GM12878 (cell line): ENCODE measurements at places on chromosomes 5 and 9. TPM values are rescaled to one million over a fixed set of nuclear protein-coding genes. Genes with fewer than 3 reads are reported as not detected.

DNA sequence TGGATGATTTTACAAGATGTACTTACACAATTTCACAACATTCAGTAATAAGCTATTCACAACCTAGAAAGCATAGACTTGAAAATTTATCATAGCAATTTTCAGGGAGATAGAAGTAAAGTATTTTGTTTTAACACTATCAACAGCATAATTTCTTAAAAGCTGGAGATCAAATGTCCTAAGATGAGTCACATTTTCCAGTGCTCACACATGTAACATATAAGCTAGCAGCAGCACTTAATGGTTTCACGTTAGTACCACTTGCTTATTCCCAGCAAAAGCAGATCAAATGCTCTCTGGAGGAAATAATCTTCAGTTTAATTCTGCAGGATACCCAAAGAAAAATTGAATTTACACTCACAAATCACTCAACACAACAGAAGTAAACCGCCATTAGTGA, 6.5 kb downstream of the OR13C8 start:
- DNase-seq = no peak

DNA sequence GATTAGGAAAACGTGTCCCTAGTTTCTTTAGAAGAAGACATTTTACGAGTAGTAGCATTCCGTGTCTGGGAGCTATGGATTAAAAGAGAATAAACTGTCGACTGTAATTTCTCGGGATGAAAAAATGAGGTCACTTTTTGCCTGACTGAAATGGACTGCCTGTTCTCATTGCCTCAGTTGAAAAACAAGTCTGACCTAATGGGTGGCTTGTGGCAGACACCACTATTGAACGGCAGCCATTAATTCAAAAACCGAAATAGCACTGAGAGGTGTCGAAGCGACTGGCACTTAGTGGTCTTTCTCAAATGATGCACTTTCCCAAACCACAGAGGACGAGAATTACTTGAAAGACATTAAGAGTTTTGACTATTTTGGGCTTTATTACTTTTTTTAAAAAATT, 35.4 kb downstream of the OSTF1 start:
- no peak for DNase-seq

GRCh38 chr9:16527573-16527972, 342.9 kb downstream of the BNC2 start:
- no peak for DNase-seq

DNA sequence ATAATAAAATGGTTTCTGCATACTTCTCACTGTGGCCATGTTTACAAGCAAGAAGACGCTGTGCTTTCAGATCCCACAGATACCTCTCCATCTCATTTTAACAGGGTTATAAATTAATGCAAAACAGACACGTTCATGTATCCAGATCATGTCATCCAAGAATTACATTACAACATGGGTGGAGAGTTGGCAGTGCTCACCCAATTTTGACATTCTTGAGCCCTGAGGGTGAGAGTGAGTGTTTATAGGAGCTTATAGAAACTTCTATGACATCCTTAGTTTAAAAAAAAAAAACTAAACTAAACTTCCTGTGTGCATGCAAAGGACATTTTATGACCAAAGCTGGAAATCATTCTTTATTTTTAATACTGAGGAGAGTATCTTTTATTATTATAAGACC, 9.1 kb downstream of the PRKACG start:
- DNase-seq = no peak

GRCh38 chr9:13278368-13279246, 885 bp downstream of the MPDZ start:
- no peak for DNase-seq

- no peak for DNase-seq
These were observed 8.0 kb downstream of the WHRN start for GRCh38 chr9:114497236-114497635.

DNA sequence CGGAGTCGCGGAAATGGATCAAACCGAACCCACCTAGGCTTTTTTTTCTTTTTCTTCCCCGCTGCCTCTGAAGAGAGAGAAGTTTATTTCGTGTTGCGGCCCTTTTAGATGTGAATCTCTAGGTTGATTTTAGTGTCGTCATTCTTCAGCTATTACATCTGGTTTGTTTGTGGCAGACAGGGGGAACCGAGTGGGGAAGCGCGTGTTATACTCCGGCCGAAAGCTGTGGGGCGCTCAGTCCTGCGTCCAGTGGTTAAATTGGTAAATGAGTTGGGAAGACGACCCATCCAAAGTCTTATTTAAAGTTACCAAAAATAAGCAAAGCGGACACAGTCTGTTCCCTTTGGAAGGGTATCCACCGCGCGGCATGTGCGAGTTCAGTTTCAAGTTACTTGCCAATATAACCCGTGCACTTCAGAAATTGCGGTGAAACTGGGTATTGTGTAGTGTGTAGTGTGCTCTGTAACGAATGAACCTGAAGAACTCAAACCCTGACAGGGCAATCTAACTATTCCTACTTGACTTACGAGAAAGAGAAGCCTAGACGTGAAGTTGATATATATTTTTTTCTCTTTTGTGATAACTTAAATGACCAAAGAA, 1.3 kb downstream of the MAN2A1 start:
- DNase-seq = no peak

ACTL7B gene
- total RNA-seq = not detected in 2 replicates

GRCh38 chr5:3357291-3357690, 238.3 kb upstream of the IRX1 start:
- no peak for DNase-seq

RACK1 gene
- total RNA-seq = 2,742 and 2,873 TPM in 2 replicates

DNA sequence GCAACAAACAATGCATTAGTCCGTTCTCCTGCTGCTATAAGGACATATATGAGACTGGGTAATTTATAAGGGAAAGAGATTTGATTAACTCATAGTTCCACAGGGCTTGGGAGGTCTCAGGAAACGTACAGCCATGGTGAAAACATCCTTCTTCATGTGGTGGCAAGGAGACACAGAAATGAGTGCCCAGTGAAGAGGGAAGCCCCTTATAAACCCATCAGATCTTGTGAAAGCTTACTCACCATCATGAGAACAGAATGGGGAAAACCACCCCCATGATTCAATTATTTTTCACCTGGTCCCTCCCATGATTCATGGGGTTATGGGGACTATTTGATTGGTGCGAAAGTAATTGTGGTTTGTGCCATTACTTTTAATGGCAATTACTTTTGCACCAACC, 655.8 kb upstream of the SEMA6A start:
- DNase-seq = no peak

MYMK gene
- total RNA-seq = not detected in 2 replicates

S100Z gene
- total RNA-seq = 0.44 TPM in 1 of 2 replicates, not detected in the other

GRCh38 chr9:94745806-94746540, 19.5 kb downstream of the AOPEP start:
- DNase-seq = no peak
